Karpas-422 (cell line): ENCODE measurements at places on chromosomes 2 and 18. TPM values are rescaled to one million over a fixed set of nuclear protein-coding genes. Genes with fewer than 3 reads are reported as not detected.
A peak's percentile ranks its signal among the peaks of the same experiment; 100 is the strongest.

The MYO7B gene
- 0.94 and 3.0 TPM in 2 replicates for total RNA-seq

- DNase-seq, result no peak
Measured at GRCh38 chr2:151277067-151277466, 12.4 kb downstream of the NMI start.

The RAX gene
- total RNA-seq, result not detected in 2 replicates

GRCh38 chr2:236679884-236680860 lies 110.5 kb downstream of the ACKR3 start:
- DNase-seq, result no peak

DNA sequence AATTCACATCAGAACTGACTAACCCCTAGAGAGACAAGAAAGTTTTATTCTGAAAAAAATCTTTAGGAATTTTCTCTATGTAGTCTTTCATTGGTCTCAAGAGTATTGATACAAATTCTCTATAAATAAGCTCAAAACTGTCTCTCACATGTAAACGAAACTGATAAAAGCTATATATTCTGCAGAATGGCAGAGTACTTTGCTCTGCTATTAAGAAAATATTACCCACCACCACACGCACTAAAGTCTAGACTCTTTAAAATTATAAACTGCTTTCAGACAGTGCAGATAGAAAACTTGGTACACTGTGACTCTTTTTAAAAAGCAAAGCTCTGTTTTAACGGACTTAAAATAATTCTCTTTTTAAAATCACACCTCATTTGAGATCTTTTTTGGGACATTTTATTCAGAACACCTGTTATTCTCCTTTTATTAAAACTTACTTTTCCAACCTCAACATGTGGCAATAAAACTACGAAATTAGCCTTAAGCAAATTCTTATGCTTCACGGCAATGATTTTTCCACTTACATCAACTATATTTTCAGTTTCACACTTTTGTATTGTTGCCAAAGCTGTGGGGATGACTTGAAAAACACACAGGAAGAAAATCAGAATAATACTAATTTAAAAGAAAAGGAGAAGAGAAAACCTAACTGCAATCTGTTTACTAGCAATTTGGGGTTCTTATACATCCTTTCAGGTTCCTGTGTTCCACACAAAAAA lies 58.0 kb downstream of the CCDC88A start:
- DNase-seq, result peak; percentile 52

DNA sequence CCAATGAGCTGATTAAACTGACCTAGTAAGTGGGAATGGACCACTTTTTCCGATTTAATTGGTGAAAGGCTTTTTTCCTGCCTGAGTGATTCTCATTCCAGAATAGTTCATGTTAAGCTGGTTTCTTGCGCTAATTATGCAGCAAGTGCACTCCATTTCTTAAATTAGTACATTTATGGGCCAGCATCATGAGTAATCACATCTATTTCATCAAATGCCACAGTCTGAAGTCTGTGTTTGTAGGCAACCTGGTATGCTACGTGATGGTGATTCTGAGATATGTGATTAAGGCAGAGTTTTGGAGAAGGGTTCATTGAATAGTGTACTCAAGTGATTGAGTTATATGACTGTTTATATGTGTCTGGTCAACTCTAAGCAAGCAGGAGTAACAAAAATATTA lies 128.0 kb upstream of the BOD1L2 start:
- DNase-seq, result no peak

GRCh38 chr2:235024931-235025773 lies 73.3 kb downstream of the SH3BP4 start:
- no peak for DNase-seq

DNA sequence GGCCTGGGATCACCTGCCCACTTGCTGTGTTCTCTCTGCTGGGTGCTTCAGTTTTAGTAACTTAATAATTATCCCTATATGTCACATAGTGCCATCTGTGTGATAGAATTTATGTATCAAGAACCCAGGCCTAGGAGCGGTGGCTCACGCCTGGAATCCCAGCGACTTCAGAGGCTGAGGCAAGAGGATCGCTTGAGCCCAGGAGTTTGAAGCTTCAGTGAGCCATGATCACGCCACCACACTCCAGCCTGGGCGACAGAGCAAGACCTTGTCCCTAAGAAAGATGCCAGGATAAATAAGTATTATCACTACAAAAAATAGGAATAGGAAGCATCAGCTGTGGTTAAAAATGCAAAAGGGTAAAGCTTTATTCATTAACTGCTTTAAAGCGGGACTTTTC lies 240.8 kb downstream of the FAM210A start:
- no peak for DNase-seq

DNA sequence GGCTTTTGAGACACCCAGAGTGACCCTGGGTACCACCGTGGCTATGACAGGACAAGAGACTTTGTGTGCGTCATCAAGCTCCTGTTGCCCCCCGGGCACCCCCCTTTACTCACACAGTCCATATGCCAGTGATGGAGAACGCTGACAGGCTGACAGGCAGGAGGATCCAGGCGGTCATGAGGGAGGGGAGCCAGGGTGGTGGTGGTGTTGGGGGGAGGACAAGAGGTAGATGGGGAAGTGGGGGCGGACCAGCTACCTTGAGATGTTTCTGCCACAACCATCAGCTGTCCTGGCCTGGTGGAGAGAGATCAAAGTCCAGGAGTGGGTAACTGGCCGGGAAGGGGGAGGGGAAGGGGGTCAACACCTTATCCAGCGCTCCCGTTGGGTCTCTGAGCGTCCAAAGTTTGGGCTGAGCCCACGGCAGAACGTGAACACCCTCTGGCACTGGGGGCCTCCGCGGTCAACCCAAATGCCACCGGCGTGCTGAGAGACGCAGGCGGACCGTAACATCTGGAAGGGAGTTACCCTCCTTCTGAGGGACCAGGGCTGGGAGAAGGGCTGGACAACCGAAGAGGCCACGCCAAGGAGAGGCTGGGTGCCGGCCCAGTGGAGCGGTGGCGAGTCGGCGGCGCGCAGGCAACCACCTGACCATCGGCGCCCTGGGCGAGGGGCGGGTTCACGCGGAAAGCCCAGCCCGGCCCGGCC lies 575 bp downstream of the TMEM150A start:
- DNase-seq, result peak; percentile 59

DNA sequence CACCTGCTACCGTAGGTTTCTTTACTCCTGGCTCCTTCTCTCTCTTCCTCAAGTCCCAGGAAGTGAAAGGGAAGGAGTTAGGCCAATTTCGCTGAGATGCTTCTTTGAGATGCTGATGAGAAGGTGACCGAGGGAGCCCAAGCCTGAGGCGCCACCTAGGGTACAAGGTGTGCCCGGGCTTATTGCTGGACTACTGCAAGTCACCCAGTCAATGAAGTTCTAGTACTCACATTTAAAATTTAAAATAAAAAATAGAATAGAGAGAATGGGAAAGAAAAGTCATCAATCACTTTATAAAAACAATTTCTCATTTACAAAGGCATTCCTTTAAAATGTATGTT lies 45.3 kb downstream of the ACAA2 start:
- DNase-seq, result peak; percentile 76

DNA sequence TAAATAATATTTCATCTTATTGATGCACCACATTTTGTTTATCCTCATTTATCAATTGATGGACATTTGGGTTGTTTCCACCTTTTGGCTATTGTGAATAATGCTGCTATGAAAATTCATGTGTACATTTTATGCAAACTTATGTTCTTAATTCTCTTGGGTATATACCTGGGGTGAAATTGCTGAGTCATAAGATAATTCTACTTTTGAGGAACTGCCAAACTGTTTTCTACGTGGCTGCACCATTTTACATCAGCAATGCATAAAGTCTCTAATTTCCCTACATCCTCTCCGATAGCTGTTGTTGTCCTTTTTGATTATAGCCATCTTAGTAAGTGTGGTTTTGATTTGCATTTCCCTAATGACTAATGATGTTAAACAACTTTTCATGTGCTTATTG lies 116.5 kb upstream of the DLX2 start:
- DNase-seq, result no peak

GRCh38 chr18:49008716-49009115 lies 58.0 kb upstream of the SMAD7 start:
- DNase-seq, result no peak

DNA sequence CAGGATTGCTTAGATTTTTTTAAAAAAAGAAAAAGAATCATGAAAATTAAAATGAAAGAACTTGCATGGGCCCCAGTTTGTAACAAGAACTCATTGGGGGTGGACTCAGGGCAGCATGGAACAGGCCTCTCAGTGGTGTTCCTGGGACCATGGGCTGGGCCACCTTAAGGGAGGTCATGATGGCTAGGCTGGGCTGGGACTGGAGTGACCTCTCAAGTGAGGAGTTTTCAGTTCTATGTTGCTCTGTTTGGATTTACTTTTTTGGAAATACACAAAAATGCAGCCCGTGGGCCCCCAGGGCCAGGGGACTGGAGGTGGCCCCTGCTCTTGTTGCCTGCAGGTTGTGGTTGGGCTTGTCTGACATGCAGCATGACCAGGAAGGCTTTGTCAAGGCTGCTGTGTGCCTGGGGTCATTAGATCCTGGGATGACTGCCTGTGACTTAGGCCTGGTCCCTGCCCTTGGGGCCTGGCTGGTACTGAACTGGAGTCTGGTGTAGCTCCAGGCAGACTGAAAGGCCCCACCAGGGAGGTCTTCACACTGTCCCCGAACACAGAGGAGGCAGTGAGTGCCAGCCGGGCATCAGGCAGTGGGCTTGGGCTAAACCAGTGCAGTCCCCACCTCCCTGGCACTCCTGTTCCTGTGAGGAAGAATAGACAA lies 115.6 kb downstream of the GLI2 start:
- DNase-seq, result no peak

GRCh38 chr2:197296835-197297234 lies 13.7 kb downstream of the ANKRD44 start:
- peak; percentile 76 for DNase-seq

GRCh38 chr2:132646540-132647108 lies 23.4 kb downstream of the LYPD1 start:
- peak; percentile 53 for DNase-seq

- DNase-seq, result peak; percentile 4
Measured at GRCh38 chr18:32588191-32588590, 117.5 kb upstream of the GAREM1 start.

- DNase-seq, result no peak
Measured at GRCh38 chr2:201219328-201220096, 36.6 kb downstream of the CASP10 start.

DNA sequence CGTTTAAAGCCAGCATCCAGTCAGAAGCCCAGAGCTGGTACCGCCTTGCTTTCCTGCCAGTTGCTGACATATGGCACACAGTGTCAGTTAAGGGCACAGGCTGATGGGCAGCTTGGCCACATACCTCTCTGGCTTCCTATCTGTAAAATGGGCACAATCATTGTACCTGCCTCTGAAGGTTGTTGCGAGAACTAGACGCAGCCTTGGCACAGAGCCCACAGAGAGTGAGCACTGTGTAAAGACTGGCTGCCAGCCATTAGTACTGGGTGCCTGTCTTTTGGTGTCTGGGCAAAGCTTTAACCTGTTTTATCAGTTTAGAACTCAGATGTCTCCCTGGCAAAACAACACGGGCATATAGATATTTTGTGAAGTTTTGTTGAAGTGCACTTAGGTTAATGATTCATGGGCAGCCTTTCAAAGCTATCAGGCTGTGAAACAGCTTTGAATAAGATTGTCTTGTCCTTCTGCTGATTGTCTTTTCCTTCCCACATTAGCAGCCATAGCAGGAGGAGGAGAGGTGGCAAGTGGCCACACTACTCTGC lies 269.5 kb downstream of the NEDD4L start:
- no peak for DNase-seq

The DCDC2C gene
- not detected in 2 replicates for total RNA-seq

DNA sequence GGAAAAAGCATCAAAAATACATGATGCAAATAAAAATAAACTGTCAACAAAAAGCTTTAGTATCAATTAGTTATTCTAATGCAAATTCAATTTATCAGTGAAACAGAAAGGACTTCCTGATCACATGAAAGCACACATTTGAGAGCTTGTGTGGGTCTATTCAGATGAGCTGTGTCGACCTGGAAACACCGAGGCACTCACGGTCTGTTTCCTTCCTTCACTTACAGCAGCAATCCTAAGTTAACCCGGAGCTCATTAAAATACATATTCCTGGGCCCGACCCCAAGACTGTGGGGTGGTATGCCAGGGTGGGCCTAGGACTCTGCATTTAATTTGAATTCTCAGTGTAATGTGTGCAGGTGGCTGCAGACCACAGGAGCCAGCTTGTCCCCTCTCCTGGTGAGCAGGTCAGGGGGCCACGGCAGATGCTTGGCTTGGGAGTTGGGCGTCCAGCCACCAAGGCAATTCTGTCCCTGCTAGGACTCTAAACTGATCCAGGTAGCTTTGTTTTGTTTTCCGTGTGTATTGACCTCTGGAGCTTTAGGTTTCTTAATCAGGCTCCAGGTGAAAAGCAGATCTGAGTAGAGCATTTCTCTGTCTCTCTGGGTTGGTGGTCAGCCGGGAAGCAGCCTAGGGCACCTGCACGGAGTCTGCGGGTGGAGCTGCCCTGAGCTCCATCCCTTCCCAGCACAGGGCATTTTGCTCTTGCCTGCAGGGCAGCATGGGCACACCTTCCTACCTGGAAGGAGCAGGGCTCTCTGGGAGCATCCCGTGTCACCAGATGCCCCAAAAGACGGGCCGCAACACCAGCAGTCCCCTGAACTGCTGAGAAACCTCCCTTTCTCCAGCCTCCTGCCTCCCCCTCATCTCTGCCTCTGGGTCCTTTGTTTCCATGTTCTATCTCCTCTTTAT lies 9.0 kb downstream of the MBP start:
- no peak for DNase-seq

- no peak for DNase-seq
Measured at GRCh38 chr2:190432567-190433231, 24.5 kb downstream of the MFSD6 start.

DNA sequence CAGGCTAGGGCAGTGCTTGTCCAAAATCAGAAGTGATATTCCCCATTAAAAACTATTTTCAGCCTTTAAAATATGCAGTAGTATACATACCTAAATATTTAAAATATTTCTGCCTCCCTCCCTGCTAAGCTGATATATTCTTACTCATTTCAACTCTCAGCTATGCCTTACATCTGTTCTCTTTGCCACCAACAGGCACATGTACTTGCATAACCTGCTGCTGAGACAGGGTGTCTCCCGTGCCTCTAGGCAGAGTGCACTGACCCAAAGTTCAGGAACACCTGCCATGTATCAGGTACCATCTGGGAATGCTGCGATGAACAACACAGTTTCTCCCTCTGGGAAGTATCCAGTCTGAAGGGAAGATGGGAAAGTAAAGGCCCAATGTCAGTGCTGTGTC lies 91.7 kb downstream of the STK39 start:
- no peak for DNase-seq

DNA sequence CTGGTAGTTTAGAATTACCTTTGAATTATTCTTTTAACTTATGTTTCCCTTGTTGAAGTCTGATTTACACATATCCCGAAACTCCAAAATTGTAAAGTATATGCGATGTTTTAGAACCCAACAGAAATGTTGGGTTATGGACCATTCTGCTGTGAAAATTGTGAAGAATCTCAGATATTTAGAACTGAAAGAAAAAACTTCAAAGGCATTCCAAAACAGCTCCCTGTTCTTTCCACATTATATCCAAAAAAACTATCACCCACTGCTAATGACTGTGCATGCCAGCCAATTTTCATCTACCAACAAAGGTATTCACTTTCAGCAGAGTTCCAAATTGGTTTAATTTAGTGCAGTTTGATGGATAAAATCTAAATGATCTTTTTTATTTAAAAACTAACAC lies 21.5 kb upstream of the PDE1A start:
- no peak for DNase-seq

The CNGA3 gene
- total RNA-seq, result 0.07 TPM in 1 of 2 replicates, not detected in the other

The ASPRV1 gene
- total RNA-seq, result 0.71 and 1.3 TPM in 2 replicates

GRCh38 chr18:25560369-25560768 lies 208.4 kb upstream of the ZNF521 start:
- DNase-seq, result no peak

The TCF23 gene
- not detected in 2 replicates for total RNA-seq

The PID1 gene
- total RNA-seq, result not detected in 2 replicates
